ENCODE measurements at places on chromosomes 12 and 14.

DNA sequence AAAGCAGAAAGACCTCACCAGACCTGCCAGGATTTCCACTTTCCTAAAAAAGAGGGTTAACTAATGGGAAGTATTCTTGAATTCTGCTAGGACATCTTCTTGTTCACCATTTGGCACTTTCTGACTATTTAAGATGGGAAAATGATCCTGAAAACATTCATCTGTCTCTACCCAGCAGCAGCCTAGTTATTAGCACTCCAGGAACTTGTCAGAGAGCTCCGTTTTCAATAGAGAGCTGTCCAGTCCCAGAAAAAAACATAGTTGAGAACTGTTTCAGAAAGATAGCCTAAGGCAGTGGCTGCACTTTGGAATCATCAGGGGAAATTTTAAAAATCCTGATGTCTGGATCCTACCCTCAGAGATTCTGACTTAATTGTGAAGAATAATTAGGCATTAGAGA lies 22.1 kb upstream of the CEP83 start:
- DNase-seq, result no peak

DNA sequence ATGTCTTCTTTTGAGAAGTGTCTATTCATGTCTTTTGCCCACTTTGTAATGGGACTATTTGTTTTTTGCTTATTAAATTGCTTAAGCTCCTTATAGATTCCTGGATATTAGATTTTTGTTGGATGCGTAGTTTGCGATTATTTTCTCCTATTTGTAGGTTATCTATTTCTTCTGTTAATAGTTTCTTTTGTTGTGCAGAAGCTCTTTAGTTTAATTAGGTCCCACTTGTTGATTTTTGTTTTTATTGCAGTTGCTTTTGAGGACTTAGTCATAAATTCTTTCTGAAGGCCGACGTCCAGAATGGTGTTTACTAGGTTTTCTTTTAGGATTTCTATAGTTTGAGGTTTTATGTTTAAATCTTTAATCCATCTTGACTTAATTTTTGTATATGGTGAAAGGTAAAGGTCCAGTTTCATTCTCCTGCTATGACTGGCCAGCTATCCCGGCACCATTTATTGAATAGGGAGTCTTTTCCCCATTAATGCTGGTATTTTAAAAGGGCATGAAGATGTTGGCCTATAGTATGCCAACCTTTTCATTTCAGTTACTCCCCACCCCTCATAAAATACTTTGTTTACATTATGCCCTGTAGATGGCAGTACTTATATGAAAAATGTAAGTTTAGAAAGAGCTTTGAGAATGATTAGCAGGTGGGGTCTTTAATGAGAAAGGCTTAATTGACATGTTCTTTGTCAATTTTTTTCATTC lies 62.9 kb upstream of the PSMA6 start:
- peak; percentile 31 for DNase-seq

DNA sequence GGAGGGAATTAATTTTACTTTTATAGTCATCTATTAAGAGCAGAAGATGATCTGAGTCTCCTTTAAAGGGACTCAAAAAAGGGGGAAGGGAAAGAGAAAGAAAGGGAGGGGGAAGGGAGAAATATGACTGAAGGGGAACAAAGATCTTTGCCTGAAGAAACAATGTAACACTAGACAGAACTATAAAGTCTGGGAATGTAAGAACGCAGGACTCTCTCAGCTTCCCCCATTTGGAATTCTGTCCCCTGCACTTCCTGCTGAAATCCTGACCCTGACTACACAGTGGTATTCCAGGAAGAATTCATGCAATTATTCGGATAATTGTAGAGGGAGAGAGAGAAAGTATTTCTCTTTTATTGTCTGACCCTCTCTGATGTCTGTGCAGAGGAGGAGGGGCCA lies 8.6 kb upstream of the HOXC11 start:
- no peak for DNase-seq

DNA sequence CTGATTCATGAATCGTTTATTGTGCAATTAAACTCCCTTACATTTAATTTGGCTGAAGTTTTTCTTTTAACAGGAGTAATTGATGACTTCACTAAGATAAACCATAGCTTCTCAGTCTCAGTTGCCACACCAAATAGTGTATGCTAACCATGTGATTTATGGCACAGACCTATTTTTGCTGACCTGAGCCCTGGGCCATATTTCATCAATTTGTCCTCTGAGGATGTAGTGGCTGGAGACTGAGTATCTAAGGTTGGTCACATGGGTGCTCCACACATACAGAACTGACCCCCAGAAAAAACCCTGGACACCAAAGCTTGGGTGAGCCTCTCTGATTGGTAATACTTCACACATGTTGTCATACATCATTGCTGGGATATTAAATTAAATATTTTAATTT lies 255.1 kb downstream of the NEDD1 start:
- no peak for DNase-seq

DNA sequence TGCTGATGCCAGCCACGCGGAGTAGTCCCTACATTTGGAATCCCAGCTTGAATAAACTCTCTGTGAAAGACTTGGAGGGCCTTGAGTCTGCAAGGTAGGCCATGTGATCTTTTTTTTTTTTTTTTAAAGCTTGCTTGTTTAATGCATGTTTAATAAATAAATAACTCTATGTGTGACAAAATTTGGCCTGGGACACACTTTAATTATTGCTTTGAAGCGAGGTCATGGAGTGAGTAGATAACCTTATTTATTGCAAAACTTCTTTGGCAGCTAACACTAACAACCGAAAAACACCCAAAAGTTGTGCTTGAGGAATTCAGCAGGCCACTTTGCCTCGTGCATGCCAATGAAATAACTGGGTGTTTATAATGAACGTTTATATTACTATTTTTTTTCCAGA lies 382.2 kb downstream of the FLRT2 start:
- no peak for DNase-seq

GRCh38 chr12:89655841-89656240 lies 52.8 kb downstream of the ATP2B1 start:
- no peak for DNase-seq

GRCh38 chr14:33833706-33834465 lies 117.0 kb downstream of the EGLN3 start:
- DNase-seq, result no peak

GRCh38 chr12:3755898-3756297 lies 3.0 kb upstream of the CRACR2A start:
- no peak for DNase-seq

DNA sequence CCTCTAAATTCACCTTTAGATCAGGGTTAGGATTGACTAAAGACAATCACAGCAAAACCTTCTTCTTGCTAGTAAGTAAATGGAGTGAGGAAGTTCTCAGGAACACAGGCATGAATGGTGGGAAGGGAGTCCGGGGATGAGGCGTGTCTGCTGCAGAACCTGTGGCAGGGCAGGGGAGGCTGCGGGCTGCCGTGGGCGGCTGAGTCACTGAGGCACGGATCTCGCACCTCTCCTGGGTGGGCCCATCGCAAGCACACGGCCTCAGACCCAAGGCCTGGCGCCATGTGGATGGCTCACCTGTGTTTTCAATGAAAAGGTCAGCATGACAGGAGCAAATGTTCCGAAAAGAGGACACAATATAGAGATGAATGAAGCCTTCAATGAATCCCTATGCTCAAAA lies 85.4 kb downstream of the PIWIL1 start:
- DNase-seq, result no peak

Data from hematopoietic multipotent progenitor cell treated with erythropoietin and hydrocortisone succinate and interleukin-3 and kit ligand, for 15 days (in vitro differentiated cells).